ENCODE measurements at places on chromosomes 2 and 18.

- DNase-seq: no peak
Measured at GRCh38 chr18:13237073-13237472, 18.5 kb downstream of the LDLRAD4 start.

DNA sequence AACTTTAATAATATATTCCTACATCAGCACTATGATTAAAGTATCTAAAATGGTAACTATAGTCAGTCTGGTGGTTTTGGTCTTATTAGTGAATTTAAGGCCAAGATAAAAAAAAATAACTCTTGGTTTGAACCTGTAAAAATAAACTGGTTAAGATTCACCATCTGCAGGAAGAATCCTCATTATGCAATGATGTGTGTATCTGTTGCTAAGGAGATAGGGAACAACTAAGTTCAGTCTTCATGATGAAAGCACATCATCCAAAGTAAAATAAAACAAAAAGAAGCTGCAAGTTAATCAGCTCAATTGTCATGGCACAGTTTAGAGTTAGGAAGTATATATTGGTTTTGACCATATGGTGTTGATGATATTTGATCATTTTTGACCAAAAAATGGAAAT is 466.0 kb downstream of the NYAP2 start:
- DNase-seq: peak; percentile 20

DNA sequence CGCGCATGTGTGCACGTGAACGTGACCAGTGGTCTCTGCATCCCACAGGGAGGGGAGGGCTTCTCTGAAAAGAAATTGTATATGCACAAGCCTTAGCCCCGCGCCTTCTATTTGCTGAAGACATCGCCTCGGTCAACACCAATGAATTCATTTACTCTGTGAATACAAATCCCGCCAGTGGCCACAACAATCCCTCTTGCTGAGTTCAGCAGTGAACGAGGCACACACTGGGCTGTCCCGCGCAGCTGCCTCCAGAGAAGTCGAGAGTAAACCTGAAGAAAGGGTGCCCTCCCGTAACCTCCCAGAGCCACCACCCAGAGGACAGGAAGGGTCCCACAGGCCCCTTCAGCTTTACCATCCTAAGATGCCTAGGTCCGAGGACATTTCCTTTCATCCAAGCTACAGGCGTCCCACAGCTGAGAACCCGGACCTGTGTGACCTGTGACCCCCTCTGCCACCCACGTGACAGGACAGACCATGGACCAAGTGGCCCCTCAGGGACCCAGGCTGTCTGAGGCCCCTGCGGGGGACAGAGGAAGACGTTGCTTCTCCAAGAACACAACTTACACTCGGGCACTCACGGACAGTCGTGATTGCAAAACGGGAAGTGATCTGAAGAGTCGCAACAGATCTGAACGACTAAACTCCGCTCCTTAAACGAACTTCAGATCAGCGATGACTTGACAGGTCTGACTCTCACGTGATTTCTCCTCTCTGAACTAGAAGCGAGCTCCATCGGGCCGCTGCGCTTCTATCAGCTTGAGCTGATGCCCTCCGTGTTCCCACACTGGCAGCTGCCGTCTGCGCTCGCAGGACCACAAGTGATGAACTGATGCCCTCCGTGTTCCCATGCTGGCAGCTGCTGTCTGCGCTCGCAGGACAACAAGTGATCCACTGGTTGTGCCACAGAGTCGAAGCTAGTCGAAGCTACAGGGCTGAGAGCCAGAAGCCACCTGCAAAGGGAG is 92.7 kb downstream of the ZNF516 start:
- no peak for DNase-seq

GRCh38 chr2:62297624-62298010 is 101.7 kb downstream of the B3GNT2 start:
- no peak for DNase-seq

GRCh38 chr2:108616318-108616717 is 82.0 kb downstream of the LIMS1 start:
- DNase-seq: no peak

DNA sequence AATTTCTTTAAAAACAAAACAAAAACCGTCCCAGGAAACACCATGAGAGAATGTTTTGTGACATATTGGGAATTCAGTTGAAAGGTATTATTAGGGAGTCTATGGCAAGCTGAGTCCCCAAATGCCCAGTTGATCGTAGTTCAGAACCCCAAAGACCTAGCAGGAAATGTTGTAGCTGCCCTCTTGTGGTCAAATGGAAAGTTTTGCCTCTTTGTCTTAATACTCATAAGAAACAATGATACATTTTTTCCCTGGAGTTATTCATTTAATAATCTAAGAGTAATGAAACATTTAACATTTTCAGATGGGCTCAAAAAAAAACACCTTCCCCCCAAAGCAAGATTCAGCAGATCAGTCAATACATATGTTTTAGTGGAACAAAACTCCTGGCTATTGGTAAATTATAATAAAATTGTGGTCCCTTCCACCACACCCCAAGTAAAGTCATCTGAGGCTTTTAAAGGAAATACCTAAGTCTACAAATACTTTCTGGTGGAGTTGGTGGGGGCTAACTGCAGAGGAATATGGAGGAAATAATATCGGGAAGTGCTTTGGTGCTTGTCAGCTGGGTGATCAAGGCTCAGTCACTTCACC is 37.8 kb upstream of the EFEMP1 start:
- DNase-seq: peak; percentile 33

DNA sequence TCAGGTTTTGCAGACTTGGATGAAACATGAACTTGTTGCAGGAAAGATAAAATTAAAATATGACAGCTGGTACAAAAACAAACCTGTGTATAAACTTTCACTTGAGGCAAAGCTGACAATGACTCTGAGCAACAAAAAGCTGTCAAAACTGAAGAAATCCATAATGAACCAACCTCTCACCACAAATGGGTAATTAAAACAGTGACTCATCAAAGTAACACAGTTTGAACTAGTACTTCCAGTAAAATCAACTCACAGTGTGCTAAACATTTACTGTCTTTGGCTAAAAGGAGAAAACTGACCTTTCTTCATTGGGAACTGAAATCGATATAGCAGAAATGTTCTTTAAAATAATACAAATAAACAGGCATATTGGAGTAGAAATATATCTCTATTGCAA is 209.7 kb downstream of the WDPCP start:
- DNase-seq: no peak
